Stimulated activated CD4-positive, alpha-beta T cell treated with anti-CD3 and anti-CD28 coated beads, Interleukin-1b, Interleukin-23, amount 100 ng/mL, for 1 hour (primary cell): ENCODE measurements at places on chromosomes 16 and 17.
A peak's percentile ranks its signal among the peaks of the same experiment; 100 is the strongest.

DNA sequence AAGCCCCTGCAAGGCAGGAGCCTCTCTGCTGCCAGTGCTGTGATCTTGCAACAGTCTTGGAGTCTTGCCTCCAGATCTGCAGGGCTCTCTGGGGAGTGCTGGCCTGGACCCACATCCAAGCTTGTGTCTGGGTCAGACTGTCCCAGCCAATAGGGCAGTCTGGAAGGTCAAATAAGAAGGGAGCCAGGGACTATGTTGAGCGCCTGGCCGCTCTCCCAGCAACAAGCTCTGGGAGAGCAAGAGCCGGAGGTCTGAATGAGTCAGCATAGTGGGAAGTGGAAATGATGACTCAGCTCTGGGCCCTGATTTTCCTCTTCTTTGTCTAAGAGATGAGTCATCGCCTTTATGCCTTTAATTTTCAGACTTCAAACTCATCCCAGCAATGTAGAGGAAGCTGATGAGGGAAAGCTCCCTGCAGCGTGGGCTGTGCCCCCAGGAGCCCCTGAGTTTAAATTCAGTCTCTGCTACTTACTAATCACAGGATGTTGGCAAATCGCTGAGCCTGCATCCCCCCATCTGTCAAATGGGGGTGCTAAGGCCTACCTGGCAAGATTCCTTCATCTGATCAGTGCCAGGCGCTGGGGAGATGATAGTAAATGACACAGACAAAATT is 43.6 kb upstream of the HAPSTR1 start:
- DNase-seq, result no peak

- no peak for DNase-seq
These were observed 13.6 kb downstream of the G6PC3 start for GRCh38 chr17:44084131-44084538.

- peak; percentile 42 for DNase-seq
These were observed 5.2 kb upstream of the GRIN2C start for GRCh38 chr17:74864866-74865395.

- no peak for DNase-seq
These were observed 49.8 kb upstream of the CHMP6 start for GRCh38 chr17:80941743-80942422.

DNA sequence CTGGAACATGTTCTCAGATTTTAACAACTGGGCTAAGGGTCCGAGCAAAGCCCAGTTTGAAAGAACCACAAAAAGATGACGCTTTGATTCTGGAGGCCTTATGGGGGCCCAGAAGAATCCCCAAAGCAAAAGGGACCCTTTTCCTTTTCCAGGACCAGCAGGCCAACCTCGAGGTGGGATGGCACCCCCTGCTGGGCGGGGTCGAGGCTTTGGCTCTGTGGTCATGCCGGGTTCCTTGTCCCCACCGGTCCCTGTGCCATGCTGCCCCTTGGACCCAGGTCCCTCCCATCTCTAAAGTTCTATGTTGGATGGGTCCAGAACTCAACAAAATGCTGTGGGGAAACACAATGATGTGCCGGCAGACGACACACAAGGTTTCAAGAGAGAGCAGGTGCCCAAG is 30.9 kb downstream of the TMEM204 start:
- DNase-seq, result no peak

GRCh38 chr16:13186813-13187212 is 285.4 kb downstream of the SHISA9 start:
- DNase-seq, result no peak

DNA sequence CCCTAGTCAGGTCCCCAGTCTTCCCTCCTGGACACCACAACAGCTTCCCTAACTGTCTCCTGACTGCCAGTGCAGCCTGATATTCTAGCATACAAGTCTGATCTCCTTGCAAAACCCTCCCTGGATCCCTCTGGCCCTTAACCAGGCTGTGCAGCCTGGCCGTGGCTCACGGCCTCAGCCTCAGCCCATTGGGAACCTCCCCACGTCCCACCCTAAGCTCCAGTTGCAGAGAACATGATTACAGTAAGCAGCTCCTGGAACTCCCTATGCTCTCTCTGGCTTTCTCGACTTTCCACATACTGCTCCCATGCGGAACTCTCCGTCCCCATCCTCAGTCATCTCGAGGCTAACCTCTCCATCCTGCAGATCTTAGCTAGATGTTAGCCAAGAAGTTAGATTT is 13.0 kb downstream of the ALOX12B start:
- no peak for DNase-seq

DNA sequence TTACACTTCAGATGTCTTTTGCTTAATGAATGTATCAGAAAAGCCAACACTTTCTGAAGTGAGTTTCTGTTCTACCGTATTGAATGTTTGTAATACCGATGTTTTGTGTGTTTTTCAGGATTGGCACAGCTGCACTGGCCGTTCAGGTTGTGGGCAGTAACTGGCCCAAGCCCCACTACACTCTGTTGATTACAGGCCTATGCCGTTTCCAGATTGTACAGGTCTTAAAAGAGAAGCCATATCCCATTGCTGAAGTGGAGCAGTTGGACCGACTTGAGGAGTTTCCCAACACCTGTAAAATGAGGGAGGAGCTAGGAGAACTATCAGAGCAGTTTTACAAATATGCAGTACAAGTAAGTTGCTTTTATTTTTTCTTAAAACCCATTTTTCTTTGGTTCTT is 4.7 kb upstream of the ABCC11 start:
- DNase-seq, result no peak

GRCh38 chr17:71790791-71791190 is 330.0 kb upstream of the SOX9 start:
- DNase-seq, result no peak

- no peak for DNase-seq
These were observed 2.1 kb downstream of the SPATA22 start for GRCh38 chr17:3469529-3469928.

DNA sequence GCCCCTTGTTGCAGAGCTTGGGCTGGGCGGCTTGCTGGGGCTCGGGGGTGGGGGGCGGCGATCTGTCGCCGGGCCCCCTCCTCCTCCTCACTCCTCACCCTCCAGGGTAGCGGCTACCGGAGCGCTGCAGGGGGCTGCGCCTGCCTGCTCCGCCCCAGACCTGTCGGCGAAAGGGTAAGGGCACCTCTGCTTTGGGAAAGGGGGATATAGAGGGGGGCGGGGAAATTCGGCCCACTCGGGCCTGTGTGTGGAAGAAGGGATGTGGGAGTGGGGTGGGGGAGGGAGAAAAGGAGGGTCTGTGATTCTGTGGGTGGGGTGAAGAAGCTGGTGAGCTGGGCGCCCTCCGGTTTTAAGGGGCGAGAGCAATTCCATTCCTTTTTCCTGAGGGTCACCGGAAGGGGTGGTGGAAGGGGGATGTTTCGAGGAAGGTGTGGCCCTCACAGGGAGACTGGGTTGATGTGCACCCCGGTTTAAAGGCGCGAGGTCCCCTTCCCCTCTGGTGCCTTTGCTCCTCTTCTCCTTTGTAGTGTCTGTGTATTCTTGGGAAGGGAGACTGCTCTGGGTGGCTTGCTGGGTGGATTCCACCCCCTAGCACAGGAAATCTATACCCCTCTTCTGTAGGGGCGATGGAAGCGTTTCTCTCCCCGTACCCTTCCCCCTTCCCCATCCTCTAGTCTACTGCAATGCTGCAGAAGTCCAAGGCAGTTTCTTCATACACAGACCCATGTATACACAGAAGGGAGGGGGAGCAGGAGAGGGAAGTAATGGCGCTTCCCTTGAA is 878 bp downstream of the TAOK1 start:
- no peak for DNase-seq

- DNase-seq, result no peak
These were observed 10.5 kb downstream of the POLDIP2 start for GRCh38 chr17:28346746-28347246.

DNA sequence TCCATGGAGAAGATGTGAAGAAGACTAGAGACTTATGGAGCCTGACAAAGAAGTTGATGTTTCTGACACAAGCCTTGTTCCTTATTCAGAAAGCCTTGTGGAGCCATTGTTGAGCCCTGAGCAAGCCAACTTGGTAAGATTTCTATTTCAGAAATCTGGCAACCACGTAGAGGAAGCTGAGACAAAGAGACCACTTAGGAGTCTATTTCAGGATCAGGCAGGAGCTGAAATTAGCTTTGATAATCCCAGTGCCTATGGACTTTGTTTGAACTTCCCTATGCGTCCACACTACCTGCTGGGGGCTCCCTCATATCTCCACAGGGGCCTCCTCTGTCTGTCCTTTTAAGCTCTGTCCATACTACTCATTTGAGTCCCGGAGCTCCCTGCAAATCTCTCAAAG is 540.0 kb upstream of the GOT2 start:
- DNase-seq, result no peak

DNA sequence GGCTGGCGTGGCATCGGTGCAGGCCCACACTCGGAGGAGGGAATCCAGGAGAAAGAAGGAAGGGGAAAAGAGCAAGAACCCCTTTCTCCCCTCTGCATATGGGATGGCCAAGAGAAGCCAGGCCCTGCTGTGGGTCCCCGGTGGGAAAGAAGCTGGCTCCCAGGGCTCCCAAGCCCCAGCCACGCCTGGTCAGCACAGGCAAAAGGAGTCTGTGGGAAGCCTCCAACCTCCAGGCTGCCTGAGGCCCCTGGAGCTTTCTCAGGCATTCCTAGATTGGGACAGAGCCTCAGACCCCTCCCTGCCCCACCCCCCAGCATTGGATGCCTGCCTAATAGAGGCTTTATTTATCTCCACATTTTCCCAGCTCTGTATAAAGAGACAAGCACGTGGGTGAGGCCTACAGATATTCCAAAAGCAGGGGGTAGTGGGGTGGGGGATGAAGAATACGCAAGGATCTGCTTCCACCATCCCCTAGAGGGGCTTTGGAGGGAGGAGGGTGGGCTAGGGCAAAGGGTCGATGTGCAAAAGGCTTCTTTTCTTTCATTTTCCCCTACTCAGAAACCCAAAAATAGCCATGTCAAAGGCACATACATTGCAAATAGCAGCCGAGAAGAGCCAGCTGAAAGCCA is 56.4 kb downstream of the MPRIP start:
- DNase-seq, result no peak

DNA sequence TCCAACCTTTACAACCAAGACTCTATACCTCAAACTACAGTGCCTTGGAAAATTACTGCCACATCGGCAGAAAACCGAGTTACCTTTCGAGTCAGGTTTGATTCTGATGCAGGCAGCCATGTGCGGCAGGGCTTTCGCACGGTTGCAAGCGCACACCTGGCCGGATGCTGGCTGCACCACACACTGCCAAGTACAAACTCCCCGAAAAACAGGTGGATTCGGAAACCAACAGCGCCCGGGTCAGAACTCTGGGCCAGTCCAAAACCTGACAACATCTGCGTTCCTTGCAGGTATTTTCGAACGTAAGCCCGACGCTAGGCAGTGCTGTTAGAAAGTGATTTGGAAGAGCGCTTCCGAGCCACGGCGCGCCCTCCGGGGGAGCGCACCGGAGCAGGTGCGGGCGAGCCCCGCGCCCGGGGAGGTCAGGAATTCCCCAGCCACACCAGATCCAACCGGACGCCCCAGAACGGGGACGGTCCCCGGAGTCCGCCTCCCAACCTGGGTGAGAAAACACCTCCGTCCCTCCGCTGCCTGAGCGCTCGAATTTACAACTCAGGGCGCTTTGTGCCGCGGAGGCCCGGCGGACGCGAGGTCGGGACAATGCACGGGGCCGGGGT is 1.2 kb downstream of the USP7 start:
- no peak for DNase-seq

DNA sequence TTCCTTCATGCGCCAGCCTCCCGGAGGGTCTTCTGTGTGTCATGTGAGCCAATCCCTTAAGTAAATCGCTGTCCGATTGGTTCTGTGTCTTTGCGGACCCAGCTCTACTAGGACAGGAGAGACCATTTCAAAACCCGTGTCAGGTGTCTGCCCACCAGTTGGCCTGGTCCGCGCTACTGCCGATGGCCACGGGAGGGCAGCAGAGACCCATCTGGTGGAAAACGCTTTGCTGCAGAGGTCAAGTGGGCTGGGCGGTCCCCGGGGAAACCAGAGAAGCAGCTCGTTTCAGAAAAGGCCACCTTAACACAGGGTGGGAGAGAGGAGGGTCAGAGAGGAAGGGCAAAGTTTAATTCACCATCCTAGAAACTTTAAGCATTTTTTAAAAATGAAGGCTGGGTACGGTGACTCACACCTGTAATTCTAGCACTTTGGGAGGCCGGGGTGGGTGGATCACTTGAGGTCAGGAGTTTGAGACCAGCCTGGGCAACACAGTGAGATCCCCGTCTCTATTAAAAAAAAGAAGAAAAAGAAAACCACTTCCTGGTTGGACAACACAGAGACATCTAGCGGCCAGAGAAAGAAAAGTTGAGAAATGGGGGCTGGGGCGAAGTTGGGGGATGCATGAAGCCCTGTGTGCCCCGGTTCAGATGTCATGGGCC is 2.8 kb upstream of the CIBAR2 start:
- DNase-seq, result peak; percentile 72

DNA sequence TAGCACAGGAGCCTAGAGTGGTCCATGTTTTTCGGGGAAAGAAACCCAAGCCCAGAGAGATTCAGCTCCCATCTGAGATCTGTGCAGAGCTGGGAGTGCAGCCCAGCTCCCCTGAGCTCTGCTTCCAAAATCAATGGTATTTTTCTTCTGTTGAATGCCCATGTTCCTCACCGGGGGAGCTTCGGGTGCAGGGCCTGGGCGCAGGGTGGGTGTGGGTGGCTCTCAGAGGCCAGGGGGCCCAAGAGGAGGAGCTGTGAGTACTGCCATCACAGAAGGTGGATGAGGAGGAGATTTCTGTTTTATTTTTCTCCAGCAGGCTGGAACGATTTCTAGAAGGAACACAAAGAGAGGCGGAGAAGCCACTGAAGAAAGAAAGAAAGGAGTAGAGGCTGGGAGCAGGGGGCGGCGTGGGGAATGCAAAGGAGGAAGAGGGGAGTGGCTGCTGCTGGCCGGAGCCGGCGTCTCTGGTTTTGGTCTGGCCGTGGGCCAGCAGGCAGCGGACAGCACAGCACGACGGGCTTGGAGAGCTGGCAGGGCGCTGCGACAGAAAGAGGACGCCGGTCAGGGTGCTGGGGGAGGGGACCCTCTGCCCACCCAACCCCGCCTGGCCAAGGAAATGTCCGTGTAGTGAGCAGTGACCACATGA is 76.2 kb upstream of the KSR1 start:
- no peak for DNase-seq

DNA sequence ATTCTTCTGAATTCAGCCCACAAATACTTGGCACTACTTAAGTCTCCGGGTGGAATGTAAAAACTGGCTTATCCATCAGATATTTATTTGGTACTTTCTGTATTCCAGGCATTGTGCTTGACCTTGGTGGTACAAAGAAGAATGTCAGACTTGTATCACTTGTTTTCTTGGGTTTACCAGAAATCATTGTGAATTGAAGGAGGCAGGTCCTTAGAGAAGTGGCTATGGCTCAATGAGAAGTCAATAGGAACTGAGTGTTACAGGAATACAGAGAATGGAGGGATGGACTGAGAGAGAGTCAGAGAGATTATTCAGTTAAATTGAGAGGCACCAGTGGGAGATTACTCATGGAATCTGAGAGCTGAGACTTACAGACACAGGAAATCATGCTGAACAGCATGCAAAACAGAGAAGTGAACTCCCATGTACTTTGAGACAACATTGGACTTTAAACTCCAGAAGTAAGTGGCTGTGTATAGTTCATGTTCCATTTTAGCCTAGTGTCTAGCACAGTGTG is 704.1 kb downstream of the CDH11 start:
- DNase-seq, result no peak
